NCI-H1694 treated with DMSO at 0.1 percent for 48 hours (cell line): ENCODE measurements at places on chromosomes 13 and 19.

GRCh38 chr13:34757441-34757840, 184.6 kb upstream of the NBEA start:
- DNase-seq = no peak

DNA sequence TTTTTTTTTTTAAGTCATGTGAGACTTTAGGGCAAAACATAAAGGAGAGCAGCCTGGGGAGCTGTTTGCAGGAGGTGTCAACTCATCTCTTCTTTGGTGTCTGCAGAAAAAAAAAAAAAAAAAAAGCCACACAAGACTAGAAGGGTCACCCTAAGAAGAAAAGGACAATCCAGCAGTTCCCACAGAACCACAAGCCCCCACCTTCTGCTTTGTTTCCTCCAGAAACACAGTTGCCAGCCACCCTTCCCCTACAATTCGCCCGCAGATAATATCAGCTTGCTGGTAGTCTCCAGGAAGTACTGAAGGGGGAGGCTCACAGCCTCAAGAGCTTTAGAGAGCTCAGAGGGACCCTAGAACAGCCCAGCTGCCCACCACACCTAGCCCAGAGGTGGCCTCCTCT, 22.3 kb upstream of the ZBTB7A start:
- DNase-seq = no peak

DNA sequence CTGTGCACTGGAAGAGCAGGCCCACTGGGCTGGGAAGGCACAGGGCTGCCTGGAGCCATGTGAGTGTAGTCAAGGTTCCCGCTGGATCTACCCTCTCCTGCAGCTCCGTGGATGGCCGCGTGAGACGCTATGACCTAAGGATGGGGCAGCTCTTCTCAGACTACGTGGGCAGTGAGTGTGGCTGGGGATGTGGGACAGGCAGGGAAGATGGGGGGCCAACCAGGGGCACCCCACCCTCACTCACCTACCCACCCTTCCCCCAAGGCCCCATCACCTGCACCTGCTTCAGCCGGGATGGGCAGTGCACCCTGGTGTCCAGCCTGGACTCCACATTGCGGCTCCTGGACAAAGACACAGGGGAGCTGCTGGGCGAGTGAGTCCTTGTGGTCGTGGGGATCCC, 6.1 kb downstream of the WDR83 start:
- DNase-seq = peak; percentile 5

- DNase-seq = no peak
These were observed 41.7 kb downstream of the FRY start for GRCh38 chr13:32073180-32073864.

DNA sequence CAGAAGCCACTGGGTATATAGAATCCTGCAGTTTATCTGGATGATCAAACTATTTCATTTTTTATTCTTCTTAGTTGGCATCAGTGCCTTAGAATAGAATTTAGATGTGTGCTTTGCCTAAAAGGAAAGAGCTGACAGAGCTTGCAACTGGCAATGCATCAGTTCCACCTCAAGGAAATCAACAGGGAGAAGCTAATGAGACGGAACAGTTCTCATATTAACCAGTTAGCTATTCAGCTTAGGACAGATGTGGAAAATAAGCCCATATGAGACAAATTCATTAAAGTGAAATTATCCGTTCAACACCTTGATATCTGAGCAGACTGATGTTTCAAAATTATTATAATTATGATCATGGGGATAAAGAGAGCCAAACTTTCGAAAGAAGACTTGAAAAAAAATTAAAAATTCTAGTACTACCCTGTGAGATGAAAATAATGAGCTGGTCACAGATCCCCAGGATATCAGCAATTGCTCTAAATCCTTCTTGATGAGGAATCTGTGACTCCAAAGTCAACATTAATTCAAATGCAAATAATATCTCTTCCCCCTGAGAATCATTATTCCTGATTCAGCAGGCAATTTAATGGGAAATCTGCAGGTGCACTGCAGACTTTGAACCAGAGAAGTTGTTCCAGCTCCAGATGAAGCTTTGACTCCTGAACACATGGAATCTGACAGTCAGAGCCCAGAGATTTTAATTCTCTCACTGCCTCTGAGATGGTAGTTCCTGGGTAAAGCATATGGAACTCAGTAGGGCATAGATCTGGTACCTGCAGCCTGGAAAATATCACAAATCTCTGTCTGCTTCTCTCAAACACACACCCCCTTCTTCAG, 486.8 kb downstream of the FOXO1 start:
- peak; percentile 30 for DNase-seq

GRCh38 chr19:3404324-3405260, 38.2 kb downstream of the NFIC start:
- DNase-seq = no peak

GRCh38 chr19:46602392-46603194, 1.5 kb downstream of the CALM3 start:
- DNase-seq = no peak

DNA sequence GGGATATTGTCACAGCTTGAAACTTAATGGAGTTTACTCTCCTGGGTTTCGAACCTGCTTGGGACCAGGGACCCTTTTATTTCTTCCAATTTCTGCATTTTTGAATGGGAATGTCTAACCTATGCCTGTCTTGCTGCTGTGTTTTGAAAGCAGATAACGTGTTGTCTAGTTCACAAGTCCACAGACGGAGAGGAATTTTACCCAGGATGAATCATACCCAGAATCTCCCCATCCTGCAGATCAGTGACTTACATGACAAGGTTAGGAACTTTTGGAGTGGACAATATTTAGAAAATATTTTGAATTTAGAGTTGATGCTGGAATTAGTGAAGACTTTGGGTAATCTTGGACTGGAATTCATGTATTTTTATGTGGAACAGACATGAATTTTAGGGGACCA, 68.6 kb upstream of the RFXAP start:
- no peak for DNase-seq

DNA sequence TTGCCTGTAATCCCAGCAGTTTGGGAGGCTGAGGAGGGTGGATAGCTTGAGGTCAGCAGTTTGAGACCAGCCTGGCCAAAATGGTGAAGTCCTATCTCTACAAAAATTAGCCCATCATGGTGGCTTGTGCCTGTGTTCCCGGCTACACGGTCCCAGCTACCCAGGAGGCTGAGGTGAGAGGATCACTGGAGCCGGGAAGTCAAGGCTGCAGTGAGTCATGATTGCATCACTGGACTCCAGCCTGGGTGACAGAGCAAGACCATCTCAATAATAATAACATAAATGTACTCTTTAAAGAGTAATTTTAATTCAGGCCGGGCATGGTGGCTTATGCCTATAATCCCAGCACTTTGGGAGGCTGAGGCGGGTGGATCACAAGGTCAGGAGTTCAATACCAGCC, 38.7 kb downstream of the SKA3 start:
- no peak for DNase-seq

DNA sequence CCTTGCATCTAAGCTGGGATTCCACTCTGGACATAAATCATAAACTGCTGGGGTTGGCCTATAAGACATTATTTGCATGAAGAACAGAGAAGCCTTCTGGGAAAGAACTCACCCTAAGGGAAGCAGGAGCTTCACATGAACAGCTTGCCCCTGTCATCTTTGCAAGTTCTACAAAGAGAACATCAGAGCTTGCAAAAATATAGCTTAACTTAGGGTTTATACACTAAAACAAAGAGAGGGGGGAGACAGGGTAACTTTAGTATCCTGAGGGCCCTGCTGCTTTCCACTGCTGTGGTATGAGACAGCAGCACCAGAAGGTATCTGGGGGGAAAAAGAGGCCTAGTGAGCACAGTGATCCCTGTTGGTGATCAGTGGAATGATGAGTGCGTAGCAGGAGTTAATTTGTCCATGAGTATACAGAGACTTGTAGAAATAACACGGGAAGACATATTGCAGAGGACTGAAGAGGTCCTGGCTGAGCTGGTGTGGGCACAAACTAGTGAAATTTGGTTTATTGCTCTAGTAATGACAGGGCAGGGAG, 116.1 kb upstream of the TSC22D1 start:
- no peak for DNase-seq

DNA sequence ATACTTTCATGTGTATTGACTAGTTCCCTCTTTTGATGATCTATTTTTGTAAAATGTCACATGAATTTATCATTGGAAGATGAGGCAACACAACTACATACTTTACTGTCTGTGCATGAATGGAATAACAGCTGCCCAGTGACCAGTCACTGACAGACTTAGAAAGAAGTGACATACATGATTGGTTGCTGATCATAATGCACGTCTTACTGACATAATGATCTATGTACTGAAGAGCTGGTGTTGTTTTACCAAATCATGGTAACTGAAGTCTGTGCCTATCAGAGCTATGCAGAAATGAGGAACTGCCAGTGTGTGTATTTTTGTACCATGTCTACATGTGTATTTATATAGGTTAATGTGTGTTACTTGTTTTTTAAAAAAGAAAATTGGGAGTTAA, 26.5 kb downstream of the GPR18 start:
- no peak for DNase-seq

DNA sequence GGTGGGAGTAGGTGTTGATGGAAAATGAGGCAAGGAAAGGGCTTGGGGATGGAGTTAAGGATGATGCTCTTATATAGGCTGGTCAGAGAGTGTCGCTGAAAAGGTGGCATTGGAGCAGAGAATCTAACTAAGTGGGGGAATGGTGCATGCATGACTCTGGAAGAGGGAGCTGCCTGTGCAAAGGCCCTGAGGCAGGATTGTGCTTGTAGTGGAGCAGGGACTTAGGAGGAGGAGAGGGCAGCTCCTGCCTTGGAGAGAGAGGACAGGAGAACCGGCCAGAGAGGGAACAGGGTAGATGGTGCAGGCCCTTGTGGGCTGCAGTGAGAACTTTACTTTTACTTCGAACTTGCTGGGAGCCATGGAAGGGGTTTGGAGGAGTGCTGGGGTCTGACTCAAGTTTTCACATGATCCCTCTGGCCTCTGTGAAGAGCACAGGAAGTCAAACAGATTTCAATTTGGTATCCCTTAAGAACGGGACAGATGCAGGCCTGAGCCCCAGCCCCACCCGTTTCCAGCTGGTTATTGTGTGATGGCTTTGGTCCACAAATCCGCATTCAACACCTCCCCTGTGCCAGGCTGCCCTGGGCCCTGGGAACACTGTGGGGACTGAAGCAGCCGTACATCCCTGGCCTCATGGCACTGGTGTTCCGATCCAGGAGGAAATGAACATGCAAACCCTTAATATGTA, 7.0 kb downstream of the AP2A1 start:
- DNase-seq = no peak

DNA sequence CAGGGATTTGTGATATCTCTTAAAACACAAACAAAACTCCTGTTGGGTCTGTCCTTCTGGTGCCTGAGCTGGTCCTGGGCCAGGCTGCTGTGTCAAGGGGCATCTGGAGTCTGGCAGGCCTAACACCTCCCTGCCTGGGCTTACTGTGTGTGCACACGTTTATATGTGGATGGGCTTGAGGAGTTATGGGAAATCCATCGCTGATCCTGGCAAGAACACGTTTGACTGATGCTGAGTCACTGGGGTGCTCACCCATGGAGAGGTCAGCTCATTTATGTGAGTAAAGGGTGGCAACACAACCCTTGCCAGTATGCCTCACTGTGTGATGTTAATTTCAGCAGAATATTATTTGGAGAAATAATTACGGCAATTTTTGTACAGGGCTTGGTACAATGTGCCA, 44.5 kb upstream of the PCDH8 start:
- no peak for DNase-seq

- no peak for DNase-seq
These were observed 9.2 kb downstream of the COPE start for GRCh38 chr19:18910010-18910409.

DNA sequence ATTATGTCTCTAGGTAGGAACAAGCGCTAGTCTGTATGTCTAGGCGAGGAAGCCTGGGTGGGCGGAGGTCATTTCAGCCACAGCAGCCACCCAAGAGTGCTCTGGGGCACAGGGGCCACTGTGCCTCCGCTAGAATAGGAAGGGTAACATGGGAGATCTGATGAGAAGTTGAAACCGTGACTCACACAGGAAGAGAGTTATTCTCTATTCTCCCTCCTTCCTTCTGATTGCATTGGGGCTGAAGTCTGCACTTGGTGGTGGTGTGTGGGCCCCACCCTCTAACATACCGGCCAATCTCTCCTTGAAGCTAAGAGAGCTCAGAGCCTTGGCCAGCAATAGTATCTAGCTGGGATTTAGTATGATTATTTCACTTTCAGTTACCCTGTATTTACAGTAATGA, 20.3 kb upstream of the GGACT start:
- DNase-seq = no peak

- no peak for DNase-seq
These were observed 35.8 kb downstream of the ZNF420 start for GRCh38 chr19:37114001-37114400.

- no peak for DNase-seq
These were observed 378 bp downstream of the TLE6 start for GRCh38 chr19:2977746-2978138.

- no peak for DNase-seq
These were observed 15.2 kb upstream of the MYO1F start for GRCh38 chr19:8592231-8593009.

DNA sequence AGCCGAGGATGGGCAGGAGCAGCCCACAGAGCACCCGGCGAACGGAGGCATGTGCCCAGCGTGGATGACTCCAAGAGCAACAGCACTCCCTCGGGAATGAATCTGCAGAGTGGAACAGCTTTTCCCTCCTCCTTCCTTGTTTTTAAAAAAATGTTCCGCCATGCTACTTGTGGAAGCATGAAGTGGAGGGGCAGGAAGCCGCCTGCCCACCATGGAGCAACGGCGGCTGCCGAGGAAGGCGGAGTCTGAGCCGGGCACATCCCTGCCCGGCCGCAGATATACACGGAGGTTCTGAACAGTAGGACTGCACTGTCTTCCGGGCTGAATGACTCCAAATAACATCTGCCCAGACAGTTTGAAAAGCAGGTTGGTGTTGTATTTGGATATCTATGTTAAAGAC, 65.2 kb downstream of the SOX1 start:
- DNase-seq = no peak

DNA sequence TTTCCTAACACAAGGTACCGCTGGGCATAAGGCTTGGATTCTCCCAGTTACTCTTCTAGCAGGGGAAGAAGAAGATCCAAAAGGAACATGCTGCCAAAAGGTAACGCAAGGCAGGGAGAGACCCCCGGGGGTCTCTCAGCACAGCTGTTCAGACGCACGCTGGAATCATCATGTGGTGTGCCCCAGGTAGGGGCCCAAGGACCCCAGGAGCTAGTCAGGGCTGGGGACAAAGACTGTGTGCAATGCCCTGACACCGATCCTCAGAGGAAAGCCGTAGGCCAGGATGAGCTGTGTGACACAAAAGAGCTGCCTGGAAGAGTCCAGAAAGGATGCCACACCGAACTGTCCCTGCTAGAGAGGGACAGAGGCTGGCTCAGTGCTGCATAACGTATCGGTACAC, 22.3 kb upstream of the EPHX3 start:
- DNase-seq = no peak

DNA sequence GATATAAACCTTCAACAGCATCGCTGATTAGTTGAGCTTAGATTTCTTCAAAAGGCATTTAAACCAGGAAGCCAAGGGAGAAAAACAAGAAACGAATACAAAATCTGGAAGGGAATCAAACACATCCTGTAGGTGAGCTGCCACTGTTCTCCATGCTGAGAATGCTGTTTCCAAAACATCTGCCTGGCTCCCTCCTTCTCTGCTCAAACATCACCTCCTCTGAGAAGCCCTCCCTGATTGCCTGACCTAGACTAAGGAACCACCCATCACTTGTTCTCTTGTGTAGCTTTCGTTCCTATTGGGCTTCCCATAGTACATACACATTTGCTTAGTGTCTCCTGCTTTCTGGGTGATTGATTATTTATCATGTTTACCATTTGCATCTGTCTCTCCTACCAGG, 152.7 kb downstream of the CACNA1A start:
- no peak for DNase-seq

- DNase-seq = no peak
These were observed 461.8 kb downstream of the SUCLA2 start for GRCh38 chr13:47539317-47539716.

- DNase-seq = no peak
These were observed 3.2 kb upstream of the ERVV-1 start for GRCh38 chr19:53010494-53010893.
